ENCODE measurements at places on chromosomes 5 and 9. TPM values are rescaled to one million over a fixed set of nuclear protein-coding genes. Genes with fewer than 3 reads are reported as not detected.

The GAPVD1 gene
- total RNA-seq: 44.1 TPM

The HMCN2 gene
- not detected for total RNA-seq

The INSL6 gene
- total RNA-seq: not detected

The PRSS3 gene
- not detected for total RNA-seq

The NSUN2 gene
- 94.0 TPM for total RNA-seq

The PIP5K1B gene
- 2.1 TPM for total RNA-seq

The CCNI2 gene
- total RNA-seq: 0.87 TPM

The GPBP1 gene
- 108 TPM for total RNA-seq

The PCDHGB7 gene
- total RNA-seq: 0.08 TPM

The IFNK gene
- total RNA-seq: not detected

The EIF4E1B gene
- not detected for total RNA-seq

The ADAMTS13 gene
- total RNA-seq: 2.6 TPM

The TRPM3 gene
- 0.02 TPM for total RNA-seq

The WDR38 gene
- total RNA-seq: not detected

The FRMD3 gene
- 0.64 TPM for total RNA-seq

The CACNA1B gene
- total RNA-seq: 0.04 TPM

The MARVELD2 gene
- total RNA-seq: 0.23 TPM

The SUSD1 gene
- 2.5 TPM for total RNA-seq

The PAM gene
- total RNA-seq: 88.0 TPM

The CFAP90 gene
- total RNA-seq: not detected

The TEX10 gene
- 24.5 TPM for total RNA-seq

The GPRIN1 gene
- 5.1 TPM for total RNA-seq

The BSPRY gene
- 29.6 TPM for total RNA-seq

The SHISAL2B gene
- total RNA-seq: not detected

The NEUROG1 gene
- not detected for total RNA-seq

The ISL1 gene
- total RNA-seq: not detected

The FAM169A gene
- total RNA-seq: 6.1 TPM

The PCDHA7 gene
- total RNA-seq: not detected

The OR13C4 gene
- not detected for total RNA-seq

The GPR150 gene
- total RNA-seq: 0.39 TPM

The C1QTNF3 gene
- total RNA-seq: 3.3 TPM

The NUDT12 gene
- total RNA-seq: 0.71 TPM

The CARD6 gene
- 2.2 TPM for total RNA-seq

The FRRS1L gene
- total RNA-seq: not detected

The GPX8 gene
- total RNA-seq: not detected

The DPM2 gene
- 49.8 TPM for total RNA-seq

The DDX4 gene
- total RNA-seq: not detected

The ANKRD34B gene
- not detected for total RNA-seq

The PCDHA11 gene
- total RNA-seq: not detected

The TAF11L5 gene
- not detected for total RNA-seq

The PCDHGA10 gene
- not detected for total RNA-seq

The IL13 gene
- 0.72 TPM for total RNA-seq

The SLC6A18 gene
- total RNA-seq: not detected

The SCGB3A1 gene
- total RNA-seq: not detected

The CSF2 gene
- 39.7 TPM for total RNA-seq

The CATSPER3 gene
- 0.23 TPM for total RNA-seq

The CKMT2 gene
- total RNA-seq: not detected

The EIF4EBP3 gene
- 13.0 TPM for total RNA-seq

The GNG10 gene
- total RNA-seq: 7.0 TPM

The GRAMD2B gene
- 9.5 TPM for total RNA-seq

All from activated naive CD4-positive, alpha-beta T cell treated with anti-CD3 and anti-CD28 coated beads, Interleukin-2, amount 50 U/mL, for 72 hours (primary cell).